ENCODE measurements at places on chromosomes 12 and 14.

DNA sequence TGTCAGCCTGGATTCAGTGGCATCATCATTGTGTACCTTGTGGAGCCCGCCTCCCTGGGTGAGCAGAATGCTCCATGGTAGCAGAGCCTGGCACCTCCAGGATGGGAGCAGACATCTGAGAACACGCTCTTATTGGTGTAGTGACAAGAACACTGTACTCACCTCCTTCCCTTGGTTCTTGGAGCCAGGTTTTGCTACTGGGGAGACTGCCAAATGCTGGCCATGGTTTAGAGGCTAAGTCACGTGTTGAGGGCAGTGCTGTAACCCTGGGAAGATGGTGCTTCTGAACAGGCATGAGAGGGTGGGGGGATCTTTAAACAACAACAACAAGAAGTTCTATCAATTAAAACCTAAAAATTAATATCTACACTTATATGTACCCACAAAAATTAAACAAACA is 47.6 kb upstream of the ASPG start:
- DNase-seq = no peak

- DNase-seq = no peak
Measured at GRCh38 chr14:69424149-69424923, 25.8 kb downstream of the SLC39A9 start.

DNA sequence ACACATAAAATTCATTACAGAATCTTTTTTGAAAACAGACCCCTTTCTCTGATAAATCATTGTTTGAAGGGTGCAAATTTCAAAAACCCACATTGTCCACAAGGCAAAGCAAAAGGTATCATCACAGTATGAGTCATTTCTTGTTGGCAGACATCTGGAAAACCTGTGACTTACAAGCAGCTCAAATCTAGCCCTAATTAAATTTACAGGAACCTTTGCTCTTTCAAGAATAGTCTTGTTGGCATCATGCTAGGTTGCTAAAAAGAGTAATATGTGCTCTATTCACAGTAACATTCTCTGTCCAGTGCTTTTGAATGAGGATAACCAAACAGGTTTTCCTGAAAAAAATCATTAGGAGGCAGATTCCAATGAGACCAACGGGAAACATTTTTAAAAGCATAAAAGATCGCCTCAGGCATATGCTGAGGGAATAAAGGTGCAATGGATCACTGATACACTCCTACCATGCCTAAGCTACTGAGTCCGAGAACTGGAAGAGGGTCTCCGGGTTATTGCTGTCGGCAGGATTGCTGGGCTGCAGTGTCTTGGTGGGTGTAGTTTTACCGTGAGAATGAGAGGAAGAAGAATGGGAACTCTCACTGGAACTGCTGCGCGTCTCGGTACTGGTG is 55.5 kb upstream of the TTC7B start:
- no peak for DNase-seq

GRCh38 chr12:10690906-10691305 is 17.1 kb upstream of the STYK1 start:
- no peak for DNase-seq

DNA sequence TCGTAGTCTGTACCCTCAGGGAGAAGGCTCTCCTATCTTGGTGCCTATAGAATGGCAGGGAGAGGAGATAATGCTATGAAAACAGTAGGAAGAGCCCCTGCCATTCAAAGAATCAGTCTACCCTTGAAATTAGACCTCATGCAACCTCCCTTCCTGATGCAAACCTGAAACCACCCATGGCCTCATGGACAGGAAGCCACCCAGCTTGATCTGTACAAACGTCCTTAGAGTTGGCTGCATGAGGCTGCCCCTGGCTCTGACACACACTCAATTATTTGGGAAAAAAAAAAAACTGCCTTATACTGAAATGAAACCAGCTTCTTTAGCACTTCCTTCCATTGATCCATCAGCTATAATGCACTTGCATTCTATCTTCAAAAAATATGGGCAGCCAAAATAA is 116.6 kb upstream of the BCL2L14 start:
- DNase-seq = no peak

DNA sequence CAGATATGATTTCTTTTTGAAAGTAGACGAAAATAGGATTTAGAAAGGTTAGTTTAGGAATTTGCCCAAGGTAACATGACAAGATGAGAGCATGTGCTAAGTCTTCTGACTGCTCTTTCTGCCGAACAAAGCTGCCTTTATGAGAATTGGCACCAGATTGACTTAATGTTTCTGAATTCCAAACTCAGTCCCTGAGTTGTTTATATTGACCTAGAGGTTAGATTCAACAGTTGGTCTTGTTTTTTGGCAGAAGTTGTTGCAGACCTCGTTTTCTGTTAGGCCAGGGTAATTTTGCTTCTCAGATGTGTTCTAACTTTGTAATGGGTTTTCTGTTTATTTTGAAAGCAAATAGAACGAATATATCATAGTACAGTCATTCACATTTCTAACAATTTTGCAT is 61.5 kb upstream of the LRTM2 start:
- DNase-seq = no peak

GRCh38 chr14:97977651-97978261 is 1180.6 kb downstream of the VRK1 start:
- no peak for DNase-seq

- DNase-seq = peak; percentile 56
Measured at GRCh38 chr14:56422703-56423213, 156.8 kb upstream of the TMEM260 start.

GRCh38 chr14:26528415-26529182 is 69.2 kb downstream of the NOVA1 start:
- DNase-seq = no peak

- DNase-seq = no peak
Measured at GRCh38 chr12:90199006-90199405, 490.4 kb upstream of the ATP2B1 start.

Measured in left renal cortex interstitium (tissue), 4 donors.